SJCRH30 (cell line): ENCODE measurements at places on chromosomes 12 and 14. TPM values are rescaled to one million over a fixed set of nuclear protein-coding genes. Genes with fewer than 3 reads are reported as not detected.

Gene PZP
- total RNA-seq: not detected in 2 replicates

Gene KRT74
- not detected in 2 replicates for total RNA-seq

Gene CATSPERB
- total RNA-seq: not detected in 2 replicates

Gene SERPINA9
- total RNA-seq: not detected in 2 replicates

Gene FLVCR2
- 2.8 and 3.4 TPM in 2 replicates for total RNA-seq

Gene PPP2R3C
- total RNA-seq: 34.7 and 43.6 TPM in 2 replicates

Gene AQP2
- total RNA-seq: not detected in 2 replicates

DNA sequence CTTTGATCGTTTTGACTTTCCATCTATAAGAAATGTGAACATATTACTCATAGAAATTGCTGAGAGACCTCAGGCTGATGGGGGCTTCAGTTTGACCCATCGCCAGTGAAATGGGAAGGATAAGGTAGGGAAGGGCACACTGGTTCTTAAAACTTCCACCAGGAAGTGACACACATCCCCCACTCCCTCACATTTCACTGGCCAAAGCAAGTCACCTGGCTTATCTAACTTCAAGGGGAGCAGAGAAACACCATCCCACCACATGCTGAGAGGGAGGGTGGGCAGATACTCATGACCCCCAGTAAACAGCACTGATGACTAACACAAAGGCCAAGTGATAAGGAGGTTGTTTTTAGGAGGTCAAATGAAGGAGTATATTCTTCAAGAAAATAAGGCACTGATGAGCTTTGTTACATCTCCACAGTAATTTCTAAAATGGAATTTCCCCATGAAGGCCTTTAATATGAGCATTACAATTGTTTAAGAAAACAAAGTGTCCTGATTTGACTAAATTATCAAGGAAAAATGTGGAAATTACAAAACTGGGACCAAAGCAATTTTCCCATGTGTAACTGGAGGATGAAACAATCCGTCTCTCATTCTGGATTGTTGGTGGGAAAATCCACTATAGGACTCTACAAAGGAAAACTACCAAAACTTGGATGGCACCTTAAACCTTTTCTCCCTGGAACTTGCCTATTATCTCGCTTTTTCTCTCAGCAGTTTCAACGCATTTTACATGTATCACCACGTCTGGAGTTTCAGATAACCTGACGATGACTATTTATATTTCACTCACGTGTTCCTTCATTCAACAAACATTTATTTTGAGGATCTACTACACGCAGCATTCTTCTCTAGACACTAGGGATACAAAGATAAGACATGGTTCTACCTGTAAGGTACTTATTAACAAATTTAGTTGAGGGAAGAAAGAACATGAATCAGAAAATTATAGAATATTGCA lies 91.8 kb upstream of the EEA1 start:
- no peak for DNase-seq

GRCh38 chr12:79420146-79420618 lies 270.6 kb downstream of the PAWR start:
- peak; percentile 58 for DNase-seq

- DNase-seq: no peak
Measured at GRCh38 chr14:71365361-71365760, 458.1 kb downstream of the PCNX1 start.

DNA sequence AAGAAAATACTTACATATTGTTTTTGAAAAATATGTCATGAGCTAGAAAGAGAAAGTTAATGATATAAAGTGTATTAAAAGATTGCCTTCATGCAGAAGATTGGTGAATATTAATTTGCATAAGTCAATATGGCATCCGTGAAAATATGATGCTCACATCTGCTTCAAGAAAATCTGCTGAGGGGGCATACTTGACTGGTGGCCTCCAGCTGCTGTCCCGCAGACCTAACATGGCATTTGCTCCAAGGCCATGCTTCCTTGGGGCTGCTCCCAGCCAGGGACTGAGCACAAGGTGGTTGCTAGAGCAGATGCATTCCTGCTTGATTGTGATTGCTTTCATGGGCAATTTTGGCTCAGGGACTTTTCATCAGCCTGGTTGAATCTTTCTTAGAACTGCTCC lies 133.8 kb downstream of the TTC6 start:
- no peak for DNase-seq

- no peak for DNase-seq
Measured at GRCh38 chr14:77023001-77023996, 5.2 kb downstream of the IRF2BPL start.

DNA sequence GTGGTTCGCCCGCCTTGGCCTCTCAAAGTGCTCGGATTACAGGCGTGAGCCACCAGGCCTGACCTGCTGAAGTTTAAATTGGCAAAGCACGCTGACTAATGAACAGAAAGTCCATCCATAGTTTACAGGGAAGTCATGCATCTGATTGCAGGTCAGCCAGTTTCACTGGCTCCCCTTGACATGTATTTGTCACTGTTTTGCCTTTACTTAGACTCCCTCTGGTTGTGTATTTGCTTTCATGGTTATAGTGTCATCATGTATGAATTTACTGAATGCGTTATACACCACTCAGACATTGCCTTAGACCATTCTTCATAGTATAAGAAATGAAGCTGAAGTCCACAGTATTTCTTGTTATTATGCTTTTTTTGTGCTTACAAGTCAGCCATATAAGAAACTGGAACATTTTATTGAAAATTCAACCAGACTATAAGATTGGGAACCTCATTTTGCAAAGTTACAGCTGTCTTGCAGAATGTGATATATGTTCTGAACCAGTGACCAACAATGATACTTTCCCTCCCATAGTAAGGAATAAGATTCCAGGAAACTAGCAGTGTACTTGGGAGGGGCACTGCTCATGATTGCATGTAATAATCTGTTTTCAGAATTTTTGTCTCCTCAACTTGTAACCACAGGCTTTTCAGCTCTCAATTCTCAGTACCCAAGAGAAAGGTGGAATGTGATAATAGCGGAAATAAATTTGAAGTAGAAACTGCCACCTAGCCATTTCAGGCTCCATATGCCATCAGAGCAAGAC lies 51.9 kb upstream of the ATF7IP start:
- no peak for DNase-seq

GRCh38 chr12:11732715-11733114 lies 83.2 kb downstream of the ETV6 start:
- DNase-seq: no peak

GRCh38 chr12:632102-632696 lies 31.0 kb downstream of the NINJ2 start:
- peak; percentile 63 for DNase-seq

GRCh38 chr12:101940400-101940950 lies 63.1 kb downstream of the DRAM1 start:
- DNase-seq: no peak

- DNase-seq: no peak
Measured at GRCh38 chr12:109125791-109126190, 9.4 kb downstream of the ACACB start.

DNA sequence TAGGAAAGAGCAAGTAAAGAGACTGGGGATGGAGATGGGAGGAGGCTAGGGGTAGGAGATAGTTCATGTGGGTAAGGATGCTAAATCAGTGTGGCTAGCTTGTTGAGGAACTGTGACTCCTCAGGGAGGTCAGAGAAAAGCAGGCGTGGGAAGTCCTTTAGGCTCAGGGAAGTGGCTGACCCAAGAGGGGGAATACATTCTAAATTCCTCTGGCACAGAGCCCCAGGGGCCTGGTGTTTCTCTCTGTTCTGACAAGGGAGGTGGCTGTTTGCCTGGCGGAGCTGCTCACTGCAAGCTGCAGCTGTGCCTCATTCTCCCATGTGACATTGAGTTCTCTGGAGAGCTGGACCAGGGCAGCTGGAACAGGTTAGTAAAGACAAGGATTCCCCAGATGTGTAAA lies 152.2 kb upstream of the SLC38A2 start:
- DNase-seq: peak; percentile 87

DNA sequence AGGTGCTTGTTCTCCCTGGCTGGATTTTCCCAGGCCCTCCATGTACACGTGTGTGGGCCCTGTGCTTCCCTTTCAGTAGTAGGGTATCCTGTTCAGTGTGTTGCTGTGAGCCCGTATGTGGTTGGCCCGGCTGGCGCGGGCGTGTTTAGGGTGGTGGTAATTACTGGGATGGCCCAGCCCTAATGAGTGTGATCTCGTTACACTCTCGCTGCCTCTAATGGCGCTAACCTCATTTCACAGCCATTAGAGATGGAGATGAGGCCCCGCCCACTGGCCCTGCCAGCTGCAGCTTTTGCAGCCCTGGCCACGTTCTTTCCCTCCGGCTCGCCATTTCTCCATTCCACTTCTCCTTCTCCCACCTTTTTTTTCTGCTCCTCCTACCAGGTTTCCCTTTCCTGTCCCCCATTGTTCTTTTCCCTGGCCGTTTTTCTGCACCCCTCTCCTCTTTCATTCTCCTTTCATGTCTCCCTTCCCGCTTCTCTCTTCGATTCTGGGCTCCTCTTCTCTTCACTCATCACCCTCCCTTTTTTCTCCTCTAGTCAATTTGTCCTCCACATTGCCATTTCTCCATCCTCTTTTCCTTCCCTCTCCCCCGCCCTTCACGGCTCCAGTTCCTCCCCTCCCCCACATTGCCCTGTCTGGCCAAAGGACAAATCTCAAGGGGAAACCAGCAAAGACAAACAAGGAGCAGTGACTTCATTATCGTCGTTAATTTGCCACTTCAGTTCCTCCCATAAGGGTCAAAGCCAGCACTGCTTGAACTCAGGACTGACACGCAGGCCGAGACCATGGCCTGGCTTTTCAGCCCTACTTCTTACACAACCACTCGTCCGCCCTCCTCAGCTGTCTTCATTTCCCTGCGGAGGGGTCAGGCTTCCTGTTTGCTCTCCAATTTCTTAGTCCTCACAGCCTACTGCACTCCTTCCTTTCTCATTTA lies 6.8 kb downstream of the ZFHX2 start:
- DNase-seq: peak; percentile 69

GRCh38 chr14:55847766-55848165 lies 267.8 kb downstream of the KTN1 start:
- DNase-seq: no peak

- DNase-seq: no peak
Measured at GRCh38 chr12:27399074-27399473, 47.5 kb upstream of the SMCO2 start.

- DNase-seq: peak; percentile 7
Measured at GRCh38 chr12:13784504-13784903, 196.9 kb downstream of the GRIN2B start.

GRCh38 chr12:103819312-103819711 lies 21.7 kb downstream of the NT5DC3 start:
- DNase-seq: no peak

DNA sequence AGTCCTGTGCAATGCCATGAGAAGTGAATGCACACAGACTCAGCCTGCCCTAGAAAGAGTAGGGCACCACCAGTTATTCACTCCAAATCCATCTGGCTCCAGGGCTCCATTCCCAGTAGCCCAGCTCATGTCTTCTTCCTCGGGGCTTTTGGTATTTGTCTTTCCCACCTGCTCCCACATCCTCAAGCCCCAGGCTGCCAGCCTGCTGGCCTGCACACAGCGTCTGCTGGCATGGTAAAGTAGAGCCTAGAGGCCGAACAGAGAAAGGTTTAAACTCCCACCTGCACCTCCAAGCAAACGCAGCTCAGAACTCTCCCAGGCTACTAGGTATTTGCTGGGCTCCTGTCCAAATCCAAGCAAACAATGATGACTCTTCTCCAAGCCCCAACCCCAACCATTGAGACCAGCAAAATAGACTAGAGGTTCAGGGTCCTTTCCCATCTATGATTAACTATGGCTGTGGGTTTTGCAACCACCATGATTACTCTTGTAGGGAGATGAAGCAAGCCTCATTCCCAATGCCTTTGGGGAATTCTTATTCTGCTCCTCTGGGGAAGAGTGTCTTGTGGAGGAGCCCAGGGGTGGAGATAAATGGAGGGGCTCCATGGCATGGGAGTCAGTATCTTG lies 5.2 kb upstream of the VDR start:
- no peak for DNase-seq

DNA sequence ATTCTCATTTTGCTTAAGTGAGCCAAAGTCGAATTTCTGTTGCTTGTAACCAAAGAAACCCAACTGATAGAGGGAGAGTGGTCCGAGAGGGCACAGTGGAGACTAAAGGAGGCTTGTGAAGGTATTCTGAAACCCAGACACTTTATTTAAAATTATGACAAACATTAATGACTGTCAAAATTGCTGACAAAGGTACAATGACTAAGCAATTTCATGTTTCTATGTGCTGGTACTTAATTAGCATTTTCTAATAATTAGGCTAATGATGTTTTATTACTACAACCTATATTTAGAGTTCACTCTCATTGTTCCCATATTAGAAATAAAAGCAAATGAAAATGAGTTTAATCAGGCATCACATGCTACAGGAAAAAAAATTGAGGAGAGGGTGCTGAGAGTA lies 116.4 kb downstream of the PTGER2 start:
- DNase-seq: no peak

- no peak for DNase-seq
Measured at GRCh38 chr12:72030277-72030676, 91.6 kb downstream of the TPH2 start.

GRCh38 chr14:30063746-30064145 lies 136.1 kb upstream of the PRKD1 start:
- no peak for DNase-seq

- DNase-seq: no peak
Measured at GRCh38 chr12:75047885-75048525, 161.6 kb downstream of the KCNC2 start.

GRCh38 chr14:69004731-69005431 lies 25.8 kb upstream of the ACTN1 start:
- no peak for DNase-seq

DNA sequence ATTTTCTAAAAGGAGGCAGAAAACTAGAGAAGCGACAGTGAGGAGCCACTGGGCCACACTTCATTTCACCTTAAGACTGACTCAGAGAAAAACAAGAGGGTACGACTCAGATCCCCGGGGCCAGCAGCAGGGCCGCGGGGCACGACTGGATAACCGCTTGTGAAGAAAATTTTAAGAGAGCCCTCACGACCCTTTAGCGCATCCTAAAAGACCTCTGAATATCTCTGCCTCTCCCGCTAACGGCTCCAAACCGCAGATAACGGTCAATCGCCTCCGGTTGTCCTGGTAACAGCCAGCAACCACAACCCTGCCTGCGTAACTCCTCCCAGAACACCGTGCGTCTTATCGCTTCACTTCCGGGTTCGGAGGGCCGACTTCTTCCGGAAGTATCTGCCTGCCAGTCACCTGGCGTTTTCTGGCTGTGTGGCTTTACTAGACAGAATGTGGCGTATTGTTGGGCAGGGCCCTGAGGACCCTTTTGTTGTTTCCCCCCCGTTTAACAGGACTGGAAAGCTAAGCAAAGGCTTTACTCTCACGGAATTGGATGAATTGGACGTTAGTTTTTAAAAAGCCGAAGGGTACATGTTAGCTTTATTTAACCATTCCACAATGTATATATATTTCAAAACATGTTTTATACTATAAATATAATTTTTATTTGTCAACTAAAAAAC lies 5.4 kb upstream of the ATP23 start:
- DNase-seq: peak; percentile 100

DNA sequence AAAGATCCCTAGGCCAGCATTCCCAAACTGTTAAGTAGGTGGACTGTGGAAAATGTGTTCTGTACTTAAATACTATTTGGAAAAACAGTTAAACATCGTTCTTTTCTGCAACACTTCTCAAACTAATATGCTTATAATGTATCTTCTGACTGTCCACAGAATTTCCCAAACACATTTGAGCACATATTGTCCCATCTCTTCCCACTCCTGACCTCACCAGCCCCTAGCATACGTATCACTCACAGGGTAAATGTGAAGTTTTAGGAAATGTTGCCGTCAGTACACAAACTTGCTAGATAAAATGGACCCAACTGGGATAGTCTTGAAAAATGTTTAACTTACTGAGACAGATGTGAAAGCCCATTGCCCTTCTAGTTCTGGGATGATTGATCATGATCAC lies 27.7 kb downstream of the ARID2 start:
- DNase-seq: no peak

GRCh38 chr14:30291216-30291615 lies 267.7 kb upstream of the G2E3 start:
- no peak for DNase-seq

- no peak for DNase-seq
Measured at GRCh38 chr12:9636851-9637206, 29.1 kb upstream of the KLRB1 start.
